ENCODE measurements at places on chromosomes 1 and 21.

- no peak for DNase-seq
These were observed 11.3 kb upstream of the PDZK1IP1 start for GRCh38 chr1:47201179-47201578.

- DNase-seq = no peak
These were observed 1.1 kb downstream of the HLX start for GRCh38 chr1:220880362-220880670.

DNA sequence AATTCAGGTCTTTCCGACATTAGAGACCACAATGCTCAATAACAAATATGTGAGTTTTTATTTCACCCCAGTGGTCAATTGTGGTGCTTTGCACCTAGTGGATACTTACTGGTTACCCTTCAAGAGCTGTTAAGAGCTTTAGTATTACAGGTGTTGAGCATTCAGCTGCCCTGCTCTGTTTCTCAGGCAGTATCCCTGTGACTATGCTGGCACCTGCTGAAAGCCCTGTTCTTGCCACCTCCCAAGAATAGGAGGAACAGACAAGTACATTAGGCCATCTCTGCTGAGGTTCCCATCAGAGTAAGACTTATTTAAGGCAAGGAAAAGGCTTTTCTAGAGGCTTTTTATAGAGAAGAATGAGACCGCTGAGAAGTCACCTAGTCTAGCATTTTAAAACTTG lies 60.8 kb downstream of the NOS1AP start:
- no peak for DNase-seq

DNA sequence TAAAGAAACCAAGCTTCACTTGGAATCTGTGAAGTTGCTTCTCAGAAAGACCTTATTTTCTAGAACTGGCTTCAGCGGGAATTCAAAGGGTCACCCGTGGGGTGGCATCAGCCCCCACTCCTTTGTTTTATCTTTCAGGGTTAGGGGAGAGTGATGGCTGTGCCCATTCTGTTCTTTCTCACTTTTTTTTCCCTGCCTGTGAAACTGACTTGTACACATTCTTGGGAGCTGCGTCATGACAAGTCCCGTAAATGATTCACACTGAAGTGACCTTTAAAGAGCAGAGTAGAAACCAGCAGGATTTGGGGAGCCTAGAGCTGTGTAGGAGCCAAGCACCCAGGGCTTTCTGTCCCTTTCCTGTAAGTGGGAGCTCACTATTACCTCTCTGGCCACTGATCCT lies 43.8 kb downstream of the SLC44A3 start:
- no peak for DNase-seq

DNA sequence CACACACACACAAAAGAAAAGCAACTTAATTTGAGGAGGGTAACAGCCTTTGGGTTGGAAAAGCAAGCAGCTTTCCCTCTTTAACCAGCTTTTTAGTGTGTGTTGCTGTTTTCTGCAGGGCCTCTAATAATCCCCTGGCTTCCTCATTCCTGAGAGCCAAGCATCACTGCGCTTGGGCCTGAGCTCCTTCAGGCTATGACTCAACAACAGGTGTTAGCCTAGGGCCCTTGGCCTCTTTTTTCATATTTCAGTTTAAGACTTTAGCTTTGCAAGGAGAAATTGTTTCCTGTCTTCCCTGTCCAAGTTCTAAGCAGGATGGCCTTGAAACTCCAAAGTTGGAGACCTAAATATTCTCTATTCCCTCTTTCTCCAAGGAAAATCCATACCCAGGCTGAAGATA lies 26.2 kb upstream of the SNX27 start:
- DNase-seq = no peak

DNA sequence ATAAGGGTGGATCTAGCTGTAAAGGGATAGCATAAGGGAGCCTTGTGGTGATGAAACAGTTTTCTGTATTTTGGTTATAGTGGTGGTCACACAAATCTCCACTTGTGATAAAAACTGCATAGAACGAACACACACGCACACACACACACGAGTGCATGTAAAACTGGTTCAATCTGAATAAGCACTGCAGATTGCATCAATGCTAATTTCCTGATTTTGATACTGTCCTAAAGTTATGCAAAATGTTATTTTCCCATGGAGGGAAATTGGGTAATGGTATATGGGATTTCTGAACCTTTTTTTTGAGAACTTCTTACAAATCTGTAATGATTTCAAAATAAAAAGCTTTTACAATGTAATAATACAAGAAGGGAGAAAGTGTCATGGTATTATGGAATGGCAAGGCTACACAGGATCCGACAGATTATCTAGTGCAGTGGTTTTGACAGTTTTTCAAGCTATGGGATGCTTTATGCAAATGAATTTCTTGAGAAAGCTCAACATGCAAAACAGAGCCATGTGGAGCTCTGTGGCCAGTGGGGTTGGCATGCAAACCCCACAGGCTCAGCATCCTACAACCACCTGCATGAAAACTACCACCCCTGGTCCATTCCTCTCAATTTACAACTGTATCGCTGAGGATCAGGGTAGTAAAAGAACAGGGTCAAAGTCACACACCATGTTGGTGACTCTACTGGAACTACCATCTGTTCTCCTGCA lies 18.8 kb downstream of the SLC41A1 start:
- no peak for DNase-seq

DNA sequence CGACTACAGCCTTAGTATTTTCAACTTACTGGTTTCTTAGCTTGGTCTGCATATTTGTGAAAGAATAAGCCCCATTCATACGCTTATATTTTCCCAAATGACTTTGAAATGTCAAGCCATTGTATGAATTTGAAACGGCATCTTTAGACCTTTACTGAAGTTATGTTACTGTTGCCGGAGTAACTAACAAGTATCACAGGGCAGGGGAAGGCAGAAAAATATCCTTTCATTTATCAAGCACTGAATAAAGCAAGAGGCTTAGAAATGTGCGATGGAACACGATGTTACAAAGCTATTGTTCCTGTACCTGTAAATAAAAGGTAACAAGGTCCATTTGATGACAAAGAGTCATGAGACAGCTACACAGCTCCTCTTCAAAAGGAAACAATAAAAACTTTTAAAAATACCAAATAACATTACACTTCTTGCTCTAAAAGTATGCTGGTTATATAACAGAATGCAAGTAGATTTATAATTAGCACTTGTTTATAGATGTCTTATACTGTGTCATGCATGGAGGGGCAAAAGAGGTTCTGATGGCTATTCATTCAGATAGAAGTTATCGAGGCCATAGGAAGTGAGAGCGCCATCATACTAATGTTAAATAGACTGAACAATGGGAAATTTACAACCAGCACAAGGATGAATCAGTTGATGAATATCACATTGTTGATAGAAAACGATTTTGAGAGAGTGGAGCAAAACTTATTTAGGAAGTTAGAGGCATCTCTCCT lies 322.6 kb downstream of the RGS7 start:
- DNase-seq = no peak

DNA sequence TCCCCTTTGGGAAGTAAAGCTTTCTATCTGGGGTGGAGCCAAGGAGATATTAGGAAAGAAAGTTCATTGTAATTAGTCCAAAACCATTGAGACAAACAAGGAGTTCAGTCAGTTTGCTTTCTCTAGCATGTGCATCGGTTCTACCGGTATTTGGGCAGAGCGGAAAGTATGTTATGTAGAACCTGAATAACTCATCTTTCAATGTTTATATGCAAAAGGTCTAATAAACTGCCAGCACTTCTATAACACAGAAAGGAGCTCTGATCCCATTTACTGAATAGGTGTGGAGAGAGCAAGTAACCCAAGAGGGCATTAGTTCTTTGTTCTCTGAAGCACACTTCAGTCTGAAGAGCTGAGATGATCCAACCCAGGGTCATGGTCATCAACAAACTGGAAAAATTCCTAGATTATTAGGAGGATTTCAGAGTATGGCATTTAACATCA lies 3.5 kb downstream of the TGFB2 start:
- DNase-seq = no peak

GRCh38 chr1:212106286-212106792 lies 70.8 kb downstream of the DTL start:
- DNase-seq = no peak

- peak; percentile 99 for DNase-seq
These were observed 4.8 kb upstream of the ARHGEF19 start for GRCh38 chr1:16217061-16217785.

DNA sequence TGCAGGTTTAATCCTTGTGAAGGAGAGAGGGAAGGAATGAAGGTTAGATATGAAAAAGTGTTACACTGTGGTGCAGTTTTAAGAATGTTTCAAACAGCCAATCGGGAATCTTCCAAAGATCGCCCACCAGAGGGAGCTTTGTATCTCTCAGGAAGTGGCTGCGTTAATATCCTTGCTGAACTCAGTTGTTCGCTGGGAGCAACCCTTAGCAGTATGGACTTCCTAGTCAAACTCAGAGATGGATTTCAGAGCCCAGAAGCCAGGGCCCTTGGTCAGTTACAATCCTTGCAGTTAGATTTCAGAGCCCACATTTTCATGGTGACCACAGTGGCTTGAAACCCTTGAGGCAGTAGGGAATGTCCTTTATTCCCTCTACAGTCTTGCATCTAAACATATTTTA lies 136.2 kb downstream of the NTNG1 start:
- DNase-seq = peak; percentile 44

DNA sequence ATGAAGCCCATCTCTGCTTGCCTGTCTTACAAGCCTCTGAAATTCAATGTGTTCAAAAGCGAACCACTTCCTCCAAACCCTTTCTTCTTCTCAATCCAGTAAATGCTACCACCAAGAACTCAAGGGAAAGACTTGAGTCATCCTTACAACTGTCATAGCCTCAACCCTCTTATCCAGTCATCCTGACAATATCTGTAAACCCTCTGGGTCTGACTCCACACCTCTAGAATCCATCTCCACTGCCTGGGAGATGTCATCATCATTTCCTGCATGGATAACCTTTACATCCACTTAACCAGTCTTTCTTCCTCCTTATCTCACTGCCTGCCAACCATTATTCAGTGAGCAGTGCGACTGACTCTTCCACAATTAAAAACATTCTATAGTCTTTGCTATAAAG lies 441.1 kb downstream of the SETD4 start:
- DNase-seq = no peak

GRCh38 chr1:44693900-44694299 lies 19.4 kb downstream of the ARMH1 start:
- DNase-seq = no peak

DNA sequence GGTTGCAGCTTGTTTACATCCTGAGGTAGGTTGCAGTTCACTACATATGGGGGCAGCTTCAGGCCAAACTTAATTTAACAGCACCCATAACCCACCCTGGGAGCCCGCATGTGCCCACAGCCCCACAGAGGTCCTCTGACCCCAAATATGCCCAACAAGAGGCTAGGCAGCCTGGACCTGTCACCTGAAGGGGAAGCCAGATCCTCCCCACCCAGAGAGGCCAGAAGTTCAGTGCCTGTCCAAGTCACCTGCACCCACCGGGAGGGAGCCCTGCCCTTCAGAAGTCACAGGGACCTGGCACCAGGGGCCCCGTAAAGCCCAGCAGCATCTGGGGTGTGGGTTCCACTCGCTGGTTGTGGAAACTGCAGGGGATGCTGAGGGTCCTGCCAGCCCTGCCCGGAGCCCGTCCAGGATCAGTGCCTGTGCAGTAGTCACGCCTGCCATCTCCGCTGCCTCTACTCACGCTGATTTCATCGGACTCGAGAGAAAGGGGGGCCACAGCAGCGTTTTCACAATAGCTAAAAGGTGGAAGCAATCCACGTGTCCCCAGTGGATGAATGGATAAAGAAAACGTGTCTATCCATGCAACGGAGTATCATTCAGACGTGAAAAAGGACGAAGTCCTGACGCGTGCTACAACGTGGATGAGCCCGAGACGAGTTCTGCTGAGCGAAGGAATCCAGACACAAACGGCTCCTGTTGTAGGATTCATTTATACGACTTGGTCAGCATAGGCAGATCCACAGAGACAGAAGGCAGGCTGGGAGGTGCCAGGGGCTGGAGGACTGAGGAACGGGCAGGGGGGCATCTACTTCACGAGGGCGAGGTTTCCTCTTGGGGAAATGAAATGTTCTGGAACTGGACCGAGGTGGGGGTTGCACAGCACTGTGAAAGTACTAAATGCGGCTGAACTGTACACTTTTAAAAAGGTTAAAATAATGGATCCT lies 33.9 kb upstream of the COL6A2 start:
- no peak for DNase-seq

DNA sequence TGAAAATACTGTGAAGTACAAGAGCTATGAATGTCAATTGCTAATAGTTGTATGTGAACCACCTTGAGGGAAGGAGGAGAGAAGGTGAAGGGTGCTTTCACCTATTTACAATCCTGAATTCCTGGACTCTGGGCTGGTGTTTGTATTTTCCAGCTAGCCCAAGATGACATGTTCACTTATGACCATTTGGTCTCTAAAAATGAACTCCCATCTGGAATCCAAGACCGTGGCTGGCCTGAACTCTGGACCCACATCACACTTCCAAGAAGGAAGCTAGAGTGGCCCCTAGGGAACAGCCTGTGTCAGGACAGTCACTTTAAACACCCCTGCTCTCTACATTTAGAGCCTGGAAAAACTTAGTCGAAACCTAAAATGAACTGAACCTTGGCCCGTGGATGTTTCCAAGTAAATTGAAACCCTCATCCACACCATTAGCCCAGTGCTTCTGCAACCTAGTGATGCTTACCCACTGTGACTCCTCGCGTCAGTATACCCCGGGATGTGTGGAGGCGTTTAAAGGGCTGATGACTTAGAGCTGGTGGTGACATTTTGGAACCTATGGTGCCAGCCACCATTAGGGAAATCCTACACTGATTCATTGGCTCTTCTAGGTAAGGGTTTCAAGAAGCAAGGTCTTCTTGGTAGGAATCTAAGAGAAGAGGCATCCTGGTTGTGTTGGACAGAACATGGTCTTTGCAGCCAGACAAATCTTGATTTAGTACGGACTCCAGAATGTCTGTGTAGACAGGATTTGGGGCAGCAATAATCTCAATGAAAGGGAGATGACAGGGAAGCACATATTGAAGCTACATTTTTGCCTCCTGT lies 171.5 kb upstream of the IRF2BP2 start:
- DNase-seq = no peak

DNA sequence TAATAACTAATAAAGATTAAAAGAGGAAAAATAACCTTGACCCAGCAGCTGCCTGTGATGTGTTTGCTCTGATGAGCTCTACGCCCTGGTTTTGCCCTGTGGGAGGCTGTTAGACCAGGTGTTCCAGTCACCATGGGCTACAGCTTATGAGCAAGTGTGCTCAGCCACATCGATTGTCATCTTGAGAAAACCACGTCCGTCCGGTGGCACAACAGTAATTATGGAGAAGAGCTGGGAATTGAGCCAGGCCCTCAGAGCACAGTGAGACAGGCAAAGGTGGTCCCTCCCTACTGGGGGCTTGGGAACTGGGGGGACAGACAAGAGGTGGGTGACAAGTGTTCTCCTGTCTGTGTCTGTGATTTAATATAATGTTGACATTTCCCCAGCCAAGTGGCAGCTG lies 420.5 kb downstream of the MATN1 start:
- DNase-seq = no peak

DNA sequence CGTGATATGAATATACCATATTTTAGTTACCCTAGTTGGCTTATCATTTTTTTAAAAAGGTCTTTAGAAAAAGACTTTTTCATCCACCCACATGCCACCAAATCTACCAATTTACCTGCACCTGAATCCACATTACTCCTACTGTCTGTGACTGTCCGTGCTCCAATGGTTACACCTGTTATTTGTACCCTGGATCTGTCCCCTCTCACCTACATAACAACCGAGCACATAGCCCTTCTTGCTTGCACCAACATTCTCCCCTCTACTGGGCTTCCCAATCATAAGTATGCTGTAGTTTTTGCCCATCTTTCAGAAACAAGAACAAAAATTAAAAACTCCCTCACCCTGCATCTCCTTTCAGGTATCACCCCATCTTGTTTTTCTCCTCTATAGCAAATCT lies 17.6 kb downstream of the SOD1 start:
- DNase-seq = no peak

- DNase-seq = peak; percentile 60
These were observed 522 bp downstream of the RC3H1 start for GRCh38 chr1:174021591-174022079.

- no peak for DNase-seq
These were observed 9.5 kb downstream of the DPT start for GRCh38 chr1:168719306-168720111.

All from left colon (tissue), 2 donors.